ENCODE measurements at places on chromosomes 4 and X.

GRCh38 chrX:128699716-128700285 lies 647.6 kb upstream of the ACTRT1 start:
- no peak for DNase-seq

GRCh38 chrX:122583551-122583950 lies 600.5 kb upstream of the GRIA3 start:
- DNase-seq = no peak

DNA sequence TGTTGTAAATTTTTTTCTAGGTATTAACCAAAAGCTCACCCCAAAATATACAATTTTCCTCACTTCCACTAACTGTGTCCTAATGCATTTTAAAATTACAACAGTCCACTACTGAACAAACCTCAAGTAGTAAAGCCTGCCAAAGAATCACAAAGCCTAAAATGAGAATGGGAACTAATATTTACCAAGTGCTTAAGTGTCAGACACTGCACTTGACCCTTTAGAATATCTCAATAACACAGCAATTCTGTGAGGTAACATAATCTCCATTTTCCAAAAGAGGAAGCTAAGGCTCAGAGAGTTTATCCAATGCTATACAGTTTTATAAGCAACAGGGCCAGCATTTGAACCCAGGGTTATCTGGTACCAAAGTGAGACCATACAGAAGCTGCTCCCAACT lies 4.9 kb downstream of the SLC9A7 start:
- no peak for DNase-seq

GRCh38 chr4:177128306-177128705 lies 181.4 kb upstream of the NEIL3 start:
- no peak for DNase-seq

DNA sequence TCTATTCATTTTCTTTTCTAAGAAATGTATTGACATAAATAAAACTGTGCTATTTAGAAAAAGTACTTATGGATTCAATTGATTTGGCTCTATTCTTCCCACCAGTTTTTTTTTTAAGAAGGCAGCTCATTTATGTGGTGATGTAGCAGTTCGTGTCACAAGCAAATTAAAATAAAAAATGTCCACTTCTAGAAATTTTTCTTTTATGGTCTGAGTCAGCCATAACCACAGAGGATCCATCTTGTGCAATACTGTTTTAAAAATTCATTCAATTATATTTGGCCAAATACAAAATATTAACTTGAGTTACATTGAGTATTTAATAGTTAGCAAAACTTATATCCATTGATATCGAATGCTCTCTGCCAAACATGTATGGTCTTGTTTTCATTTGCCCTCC lies 207.9 kb upstream of the FAT1 start:
- DNase-seq = peak; percentile 34

DNA sequence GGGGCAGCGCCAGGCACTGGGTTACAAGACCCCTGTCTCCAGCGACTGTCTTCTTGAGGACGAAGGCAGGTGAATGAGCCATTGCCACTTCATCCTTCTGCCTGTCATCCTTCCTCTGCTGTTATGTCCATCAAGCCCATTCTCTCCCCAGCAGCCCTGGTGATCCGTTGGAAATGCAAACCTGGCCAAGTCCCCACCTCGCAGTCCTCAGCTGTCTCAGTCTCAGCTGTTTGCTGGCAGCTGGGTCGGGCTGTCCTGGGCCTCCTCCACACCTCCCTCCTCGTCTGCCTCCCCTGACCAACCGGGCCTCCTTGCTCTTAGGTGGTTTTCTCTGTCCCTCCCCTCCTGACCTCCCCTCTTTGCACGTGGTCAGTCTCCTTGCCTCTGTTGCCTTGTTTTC lies 38.0 kb downstream of the PTTG2 start:
- no peak for DNase-seq

- DNase-seq = no peak
These were observed 18.9 kb downstream of the LAMP2 start for GRCh38 chrX:120450163-120450562.

GRCh38 chr4:1554876-1555265 lies 129.2 kb downstream of the FAM53A start:
- no peak for DNase-seq

DNA sequence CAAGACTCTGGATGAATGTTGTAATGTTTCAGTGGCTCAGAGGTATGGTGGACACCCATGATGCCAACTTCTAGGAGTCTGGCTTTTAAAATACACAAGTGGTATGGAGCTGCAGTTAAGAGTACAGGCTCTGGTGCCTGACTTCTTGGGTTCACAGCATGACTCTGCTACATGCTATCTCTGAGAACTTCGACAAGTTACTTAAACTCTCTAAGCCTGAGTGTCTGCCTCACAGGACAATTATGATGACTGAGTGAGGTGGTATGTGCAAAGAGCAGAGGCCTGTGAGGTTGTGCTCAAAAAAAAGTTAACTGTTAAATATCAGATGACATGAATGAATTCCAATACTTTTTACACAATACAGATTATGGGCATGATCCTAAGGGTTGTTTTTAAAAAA lies 90.9 kb upstream of the SRD5A3 start:
- DNase-seq = peak; percentile 34

- no peak for DNase-seq
These were observed 41.1 kb upstream of the NKAP start for GRCh38 chrX:119984652-119985051.

DNA sequence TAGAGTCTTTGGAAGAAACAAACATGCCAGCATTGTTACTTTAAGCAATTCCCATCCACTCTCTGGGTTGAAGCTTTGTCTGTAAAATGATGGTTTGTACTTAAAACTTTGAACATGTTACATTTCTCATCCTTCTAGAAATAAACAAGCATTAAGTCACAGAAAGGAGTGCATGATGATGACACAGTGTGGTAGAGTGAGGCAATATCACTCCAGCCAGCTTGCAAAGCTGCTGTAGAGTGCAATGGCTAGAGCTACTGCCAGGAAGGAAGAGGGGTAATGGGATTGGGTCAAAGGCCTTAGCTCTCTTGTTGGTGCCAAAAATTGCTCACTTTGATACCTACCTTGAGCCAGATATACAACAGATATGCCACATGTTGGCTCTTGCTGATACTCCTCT lies 12.3 kb upstream of the ENOX2 start:
- no peak for DNase-seq

- DNase-seq = peak; percentile 35
These were observed 129.1 kb downstream of the FBXO8 start for GRCh38 chr4:174154215-174154854.

DNA sequence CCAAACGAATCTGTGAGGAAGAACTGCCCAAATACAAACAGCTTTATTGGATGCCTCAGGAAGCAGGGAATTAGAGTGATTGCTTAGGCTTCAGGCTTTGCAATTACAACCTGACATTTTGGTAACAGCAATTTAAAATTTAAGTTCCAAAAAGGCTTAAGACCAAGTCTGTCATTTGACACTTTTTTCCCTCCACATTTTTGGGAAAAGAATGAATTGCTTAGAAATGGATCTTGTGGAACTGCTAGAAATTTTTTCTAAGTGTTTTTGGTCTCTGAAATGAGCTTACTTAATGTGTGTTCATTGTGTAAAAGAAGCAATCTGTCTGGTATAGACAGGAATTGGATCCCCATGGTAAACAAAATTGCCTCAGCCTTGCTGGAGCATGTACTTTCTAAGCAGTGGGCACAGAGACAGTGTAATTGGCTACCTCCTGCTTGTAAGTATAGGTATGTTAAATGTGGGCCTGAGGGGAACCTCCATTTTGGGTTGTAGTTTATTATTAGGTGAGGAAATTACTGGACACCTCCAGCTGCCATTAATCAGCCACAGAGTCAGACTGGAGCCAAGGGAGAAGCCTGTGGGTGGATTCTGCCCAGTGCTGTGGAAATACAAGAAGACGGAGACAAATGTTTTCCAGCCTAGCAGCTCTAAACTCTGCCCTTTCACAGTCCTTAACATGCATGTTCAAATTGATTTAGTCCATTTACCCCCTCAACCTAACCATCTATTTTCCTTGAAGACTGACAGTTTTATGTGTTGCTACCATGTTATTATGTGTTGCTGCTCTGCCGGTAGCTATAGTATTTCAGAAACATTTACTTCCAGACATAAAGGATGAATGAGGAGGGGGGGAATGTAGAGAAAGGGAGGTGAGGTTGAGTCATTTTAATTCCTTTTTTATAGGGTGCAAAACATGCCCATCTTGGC lies 473.0 kb downstream of the SPRY1 start:
- no peak for DNase-seq

DNA sequence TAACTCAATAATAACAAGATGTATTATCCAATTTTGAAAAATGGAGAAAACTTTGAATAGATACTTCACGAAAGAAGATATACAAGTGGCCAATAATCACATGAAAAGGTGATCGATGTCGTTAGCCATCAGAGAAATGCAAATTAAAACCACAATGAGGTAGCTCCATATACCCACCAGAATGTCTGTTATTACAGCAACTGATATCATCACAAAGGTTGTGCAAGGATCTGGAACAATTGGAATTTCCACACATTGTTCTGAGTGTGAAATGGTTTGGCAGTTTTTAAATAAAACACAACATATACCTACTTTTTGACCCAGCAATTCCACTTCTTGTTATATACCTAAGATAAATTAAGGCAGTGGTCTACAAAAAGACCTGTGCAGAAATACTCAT lies 71.7 kb downstream of the IRS4 start:
- DNase-seq = no peak

- DNase-seq = peak; percentile 58
These were observed 353.1 kb upstream of the NR3C2 start for GRCh38 chr4:148795156-148795864.

DNA sequence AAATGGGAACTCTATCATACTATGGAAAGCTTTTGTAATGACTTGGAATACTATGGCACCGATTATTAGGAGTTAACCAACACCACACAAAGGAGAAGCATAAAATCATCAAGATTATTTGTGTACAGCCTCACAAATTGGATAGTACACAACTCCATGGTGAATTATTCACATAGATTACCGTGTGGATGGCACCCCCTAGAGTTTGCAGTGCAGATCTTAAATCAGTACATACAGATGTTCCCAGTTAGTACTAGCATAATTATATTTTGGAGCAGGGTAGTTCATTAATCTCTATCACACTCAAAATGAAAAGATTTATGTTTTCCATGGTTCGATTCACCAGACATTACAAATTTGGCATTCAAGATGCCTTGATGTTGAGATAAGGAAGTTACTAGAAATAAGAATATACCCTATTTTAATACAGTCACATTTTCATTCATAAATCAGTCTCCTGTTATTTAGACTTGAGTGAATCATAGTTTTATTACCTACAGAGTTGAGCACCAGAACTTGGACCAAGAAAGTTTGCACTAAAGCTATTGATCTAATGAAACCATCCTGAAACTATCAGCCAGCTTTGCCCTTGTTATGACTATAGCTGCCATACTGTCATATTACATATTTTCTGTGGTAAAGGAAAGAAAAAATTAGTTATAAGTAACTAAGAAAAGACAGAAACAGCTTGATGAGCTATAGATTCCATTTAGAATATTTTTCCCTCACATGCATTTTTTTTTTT lies 531.8 kb downstream of the GLUD2 start:
- no peak for DNase-seq

DNA sequence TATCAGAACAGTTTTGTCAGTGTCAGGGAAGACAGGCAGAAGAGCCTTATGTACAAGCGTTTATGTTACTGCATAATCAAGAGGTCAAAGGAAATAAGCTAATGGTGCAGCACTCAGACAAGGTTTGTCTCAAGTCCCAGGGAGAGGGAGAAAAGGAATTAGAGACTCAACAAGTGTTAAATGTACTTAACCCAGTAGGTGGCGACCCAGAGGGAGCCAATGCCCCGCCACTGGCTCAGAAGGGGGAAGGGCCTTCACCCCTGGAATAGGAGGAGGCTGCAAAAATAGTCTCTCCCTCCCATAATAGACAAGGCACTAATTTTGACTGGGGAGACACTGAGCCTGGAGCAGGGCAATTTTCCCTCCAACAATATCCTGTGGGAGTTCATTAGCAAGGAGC lies 14.1 kb upstream of the PAPSS1 start:
- DNase-seq = no peak

- DNase-seq = no peak
These were observed 1566.9 kb downstream of the STIM2 start for GRCh38 chr4:28427306-28428085.

- DNase-seq = peak; percentile 24
These were observed 103.6 kb downstream of the SORBS2 start for GRCh38 chr4:185708348-185708747.

DNA sequence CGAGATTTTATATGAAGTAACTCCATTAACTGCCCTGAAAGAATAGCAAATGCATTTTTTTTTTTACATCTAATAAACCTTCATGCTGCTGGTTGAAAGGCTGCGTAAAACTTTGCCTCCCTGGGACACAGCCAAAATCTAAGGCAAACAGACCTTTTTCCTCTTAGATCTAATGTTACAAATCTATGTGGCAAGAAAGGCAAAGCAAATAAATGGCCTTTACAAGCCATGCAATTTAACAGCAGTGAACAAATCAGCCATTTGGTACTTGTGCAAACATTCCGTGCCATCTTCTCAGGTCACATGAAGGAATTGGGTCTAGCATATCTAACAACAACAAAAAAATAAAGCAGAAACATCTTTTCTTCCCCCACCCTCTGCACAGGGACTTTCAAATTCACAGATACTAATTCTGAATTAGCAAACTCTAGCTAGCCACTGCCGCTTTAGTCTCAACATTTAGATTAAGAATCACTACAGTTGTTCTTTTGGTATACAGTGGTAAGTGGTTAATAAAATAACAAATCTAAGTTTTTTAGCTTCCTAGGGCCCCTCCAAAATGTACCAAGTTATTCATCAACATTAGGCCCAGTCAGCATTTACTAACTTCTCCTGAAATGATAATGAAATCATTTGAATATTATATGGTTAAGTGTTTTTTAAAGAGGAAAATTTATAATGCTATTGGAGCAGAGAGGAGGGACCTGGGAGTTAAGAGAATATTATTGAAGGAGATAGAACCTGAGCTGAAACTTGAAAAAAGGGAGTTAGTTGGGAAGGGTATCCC lies 593.8 kb downstream of the SMARCA1 start:
- no peak for DNase-seq

- no peak for DNase-seq
These were observed 63.7 kb upstream of the TXK start for GRCh38 chr4:48197643-48198237.

DNA sequence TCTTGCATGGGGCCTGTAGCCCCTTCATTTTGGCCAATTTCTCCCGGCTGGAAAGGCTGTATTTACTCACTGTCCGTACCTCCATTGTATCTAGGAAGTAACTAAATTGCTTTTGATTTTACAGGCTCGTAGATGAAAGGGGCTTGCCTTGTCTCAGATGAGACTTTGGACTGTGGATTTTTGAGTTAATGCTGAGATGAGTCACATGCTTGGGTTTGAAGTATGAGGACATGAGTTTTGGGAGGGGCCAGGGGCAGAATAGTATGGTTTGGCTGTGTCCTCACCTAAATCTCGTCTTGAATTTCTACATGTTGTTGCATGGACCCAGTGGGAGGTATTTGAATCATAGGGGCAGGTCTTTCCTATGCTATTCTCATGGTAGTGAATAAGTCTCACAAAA lies 407.6 kb upstream of the NDST3 start:
- no peak for DNase-seq

GRCh38 chr4:54942721-54943120 lies 182.7 kb downstream of the KDR start:
- DNase-seq = no peak
